ENCODE measurements at places on chromosomes 12 and 14.

DNA sequence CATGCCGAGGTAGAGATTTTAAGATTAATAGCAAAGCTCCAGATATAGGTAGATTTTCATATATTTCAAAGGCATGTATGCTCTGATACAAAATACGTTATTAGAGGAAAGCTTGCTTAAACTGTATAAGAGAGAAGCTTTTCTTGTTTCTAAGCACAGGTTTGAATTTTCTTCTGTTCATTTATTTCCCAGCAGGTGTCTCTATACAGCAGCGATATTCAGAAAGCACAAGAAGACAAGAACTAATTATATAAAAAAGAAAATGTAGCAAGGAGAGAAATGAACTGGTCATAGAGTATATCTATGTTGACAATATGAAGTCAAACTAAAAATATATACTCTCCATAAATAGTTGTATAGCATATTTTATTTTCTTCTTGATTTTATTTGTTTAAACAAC is 307.4 kb upstream of the NOVA1 start:
- no peak for DNase-seq

DNA sequence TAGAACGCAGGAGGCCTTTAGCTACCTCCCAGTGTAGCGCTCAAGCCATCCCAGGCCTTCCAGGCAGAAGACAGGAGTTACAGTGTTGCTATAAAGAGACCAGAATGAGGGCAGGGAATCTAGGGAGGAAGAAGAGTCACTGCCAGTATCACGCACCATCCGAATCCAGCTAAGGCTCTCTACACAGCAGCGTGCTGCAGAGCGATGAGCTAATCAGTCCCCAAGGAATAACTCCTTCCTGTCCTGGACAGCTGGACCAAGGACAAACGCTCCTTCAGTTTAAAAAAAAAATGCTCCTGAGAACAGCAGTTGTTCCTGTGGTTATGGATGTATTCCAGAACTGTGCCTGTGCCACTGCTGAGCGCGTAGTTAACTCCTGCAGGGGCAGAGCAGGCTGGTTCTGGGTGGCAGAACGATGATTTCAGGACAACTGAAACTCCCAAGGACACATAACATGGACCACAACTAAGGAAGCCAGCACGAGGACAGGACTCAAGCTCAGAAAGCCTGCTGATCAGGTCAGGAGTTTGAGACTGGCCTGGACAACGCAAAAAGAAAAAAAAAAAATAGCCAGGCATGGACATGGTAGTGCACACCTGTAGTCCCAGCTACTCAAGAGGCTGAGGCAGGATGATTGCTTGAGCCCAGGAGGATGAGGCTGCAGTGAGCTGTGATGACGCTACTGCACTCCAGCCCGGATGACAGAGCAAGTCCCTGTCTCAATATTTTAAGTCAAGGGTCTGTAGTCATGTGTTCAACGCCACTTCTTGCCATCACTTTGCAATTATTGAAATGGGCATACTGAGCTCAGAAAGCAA is 2.6 kb downstream of the IFFO1 start:
- DNase-seq: no peak

- no peak for DNase-seq
Observed at GRCh38 chr12:92437452-92437851, 265.3 kb upstream of the PLEKHG7 start.

DNA sequence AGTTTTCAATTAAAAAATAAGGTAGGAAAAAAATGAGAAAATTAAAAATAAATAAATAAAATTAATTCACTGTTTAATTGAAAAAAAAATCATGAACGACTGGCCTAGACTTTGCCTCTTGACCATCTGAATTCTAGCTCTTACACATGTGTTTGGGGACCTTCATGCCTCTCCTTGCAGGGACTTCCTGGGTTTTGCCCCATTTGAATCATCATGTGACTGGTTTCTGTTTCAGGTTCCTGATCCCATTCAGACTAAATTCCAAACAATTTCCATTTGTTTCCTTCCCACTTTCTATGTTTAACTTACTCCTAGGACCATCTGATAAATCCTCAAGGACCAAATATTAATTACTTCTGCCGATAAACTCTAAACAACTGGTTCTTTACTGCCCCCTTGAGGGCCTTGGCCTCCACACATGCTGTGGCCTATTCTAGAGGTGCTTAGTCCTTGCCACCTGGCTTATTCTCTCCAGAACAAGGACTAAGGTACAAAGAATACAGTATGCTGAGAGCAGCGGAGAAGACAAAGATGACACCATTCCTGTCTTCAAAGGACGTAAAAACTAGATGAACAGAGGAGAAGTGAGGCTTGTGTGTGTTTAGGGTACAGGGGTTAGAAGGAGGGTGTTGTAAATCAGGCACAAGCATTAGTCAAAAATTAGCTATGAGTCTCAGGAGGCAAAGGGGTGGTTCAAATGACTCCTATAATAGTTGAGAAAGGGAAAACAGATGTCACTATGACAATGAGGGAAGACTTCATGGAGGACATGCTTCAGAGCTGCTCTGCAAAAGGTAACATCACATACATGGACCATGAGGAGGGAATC is 125.8 kb upstream of the AVPR1A start:
- peak; percentile 1 for DNase-seq

DNA sequence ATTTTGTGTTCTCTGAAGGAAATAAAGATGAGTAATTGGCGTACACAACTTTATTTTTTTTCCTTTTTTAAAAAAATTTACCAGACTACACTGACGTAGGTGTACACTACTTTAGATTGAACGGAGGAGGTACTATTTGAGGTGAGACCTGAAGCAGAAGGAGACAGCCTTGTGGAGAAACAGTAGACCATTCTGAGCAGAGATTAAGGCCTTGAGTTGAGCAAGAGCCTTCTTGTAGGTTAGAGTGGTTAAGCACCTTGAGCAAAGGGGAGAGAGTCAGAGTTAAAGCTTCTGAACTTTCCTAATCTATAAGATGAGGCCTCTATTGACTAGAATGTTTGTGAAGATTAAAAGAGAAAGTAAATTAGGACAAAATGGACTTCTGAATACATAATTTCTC is 2.5 kb downstream of the LEMD3 start:
- no peak for DNase-seq

- DNase-seq: no peak
Observed at GRCh38 chr12:19614601-19615383, 175.5 kb downstream of the AEBP2 start.

DNA sequence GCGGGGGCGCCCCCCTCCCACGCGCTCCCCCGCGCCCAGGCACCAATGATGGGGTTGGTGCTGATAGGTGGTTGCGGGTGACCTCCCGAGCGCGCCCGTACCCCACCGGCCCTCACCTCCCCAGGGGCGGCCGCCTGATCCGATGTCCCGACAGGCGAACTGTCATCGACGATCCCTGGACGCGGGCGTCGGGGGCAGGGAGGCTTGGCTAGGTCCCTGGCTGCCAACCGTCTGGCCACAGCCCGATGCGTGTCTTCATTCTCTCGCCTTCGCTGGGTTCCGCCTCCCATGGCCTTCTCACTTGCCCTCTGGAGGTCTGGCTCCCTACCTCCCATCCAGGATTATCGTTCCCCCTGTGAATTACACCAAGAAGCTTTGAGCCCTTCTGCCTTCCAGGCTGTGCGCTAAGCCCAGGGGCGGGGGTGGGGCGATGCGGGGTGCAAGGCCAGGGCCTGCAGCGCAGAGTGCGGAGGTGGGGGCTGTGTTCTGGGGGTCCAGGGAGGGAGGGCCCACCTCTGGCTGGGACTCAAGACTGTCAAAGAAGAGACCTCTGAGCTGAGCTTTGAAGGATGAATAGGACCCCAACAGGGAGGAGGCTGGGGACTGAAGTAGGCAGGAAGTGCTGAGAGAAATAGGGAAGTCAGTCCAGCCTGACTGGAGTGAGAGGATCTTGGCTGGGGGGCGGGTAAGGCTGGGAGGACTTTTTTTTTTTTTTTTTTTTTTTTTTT is 7.7 kb upstream of the RACGAP1 start:
- DNase-seq: no peak

- no peak for DNase-seq
Observed at GRCh38 chr12:108305991-108306501, 33.1 kb downstream of the CMKLR1 start.

GRCh38 chr12:131075611-131076010 is 121.9 kb downstream of the ADGRD1 start:
- DNase-seq: no peak

DNA sequence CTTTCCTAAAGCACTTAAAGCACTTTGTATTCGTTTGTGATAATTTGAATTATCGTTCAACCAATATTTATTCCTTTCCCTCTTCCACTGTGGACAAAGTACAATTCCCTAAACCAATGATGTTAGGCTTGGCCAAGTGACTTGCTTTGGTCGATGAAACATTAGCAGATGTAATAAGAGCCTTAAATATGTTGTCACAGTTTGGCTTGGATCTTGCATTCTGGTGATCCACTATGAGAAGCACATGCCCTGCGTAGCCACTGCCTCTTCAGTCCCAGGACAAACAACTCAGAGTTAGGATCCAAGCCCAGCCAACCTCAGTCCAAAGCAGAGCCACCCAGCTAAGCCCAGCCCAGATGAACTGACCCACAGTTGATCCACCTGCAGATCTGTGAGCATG is 8.4 kb upstream of the C12orf75 start:
- DNase-seq: no peak
